ENCODE measurements at places on chromosomes 7 and 10.

DNA sequence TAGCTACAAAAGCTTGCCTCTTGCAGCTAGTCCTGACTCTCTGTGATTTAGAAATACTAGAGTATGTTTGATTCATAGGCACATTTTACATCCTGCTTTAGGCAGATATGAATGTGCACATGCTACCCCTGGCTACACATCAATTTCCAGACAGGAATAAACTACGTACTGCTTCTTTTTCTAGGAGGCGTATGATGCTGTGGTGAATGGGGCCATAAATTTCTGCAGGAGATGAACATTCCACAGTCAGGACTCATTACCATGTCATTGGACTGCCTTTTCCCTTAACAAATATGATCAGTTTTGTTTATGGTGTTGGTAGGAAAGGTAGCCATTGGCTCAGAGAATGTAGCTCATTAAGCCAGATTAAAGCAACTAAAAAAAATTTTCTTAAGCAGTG, 50.1 kb upstream of the IFRD1 start:
- no peak for DNase-seq

DNA sequence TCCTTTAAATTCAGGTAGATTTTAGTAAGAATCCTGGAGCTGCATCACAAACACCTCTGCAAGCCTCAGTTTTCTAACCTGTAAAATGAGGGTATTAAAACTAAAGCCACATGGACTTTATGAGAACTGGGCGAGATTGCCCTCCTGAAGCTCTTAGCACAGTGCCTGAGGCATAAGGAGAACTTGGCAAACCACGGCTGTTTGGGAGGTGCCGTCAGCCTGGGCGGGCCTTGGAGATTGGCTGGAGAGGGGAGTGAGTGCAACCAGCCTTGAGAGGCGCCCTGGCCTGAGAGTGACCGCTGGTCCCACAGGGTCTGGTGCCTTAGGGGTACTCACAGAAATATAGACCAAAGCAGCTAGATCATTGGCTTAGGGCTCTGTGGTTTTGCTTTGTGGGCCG, 5.4 kb upstream of the TNS3 start:
- DNase-seq = no peak

DNA sequence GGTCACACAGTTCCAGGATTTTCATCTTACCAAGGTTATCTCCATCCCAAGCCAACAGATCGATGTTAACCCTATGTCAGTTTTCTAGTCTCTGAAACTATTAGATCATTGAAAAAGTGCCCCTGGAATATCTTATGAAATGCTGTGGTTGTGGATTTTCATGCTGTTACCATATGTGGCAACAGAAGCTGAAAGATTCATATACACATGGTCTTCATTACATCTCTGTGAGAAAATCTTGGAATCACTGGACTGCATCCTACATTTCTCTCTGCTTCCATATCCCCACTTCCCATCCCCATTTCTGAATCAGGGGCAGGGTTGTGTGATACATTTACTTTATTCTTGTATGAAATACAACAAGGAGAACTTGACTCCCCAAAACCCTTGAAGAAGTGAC, 146.1 kb downstream of the SLC16A9 start:
- no peak for DNase-seq

DNA sequence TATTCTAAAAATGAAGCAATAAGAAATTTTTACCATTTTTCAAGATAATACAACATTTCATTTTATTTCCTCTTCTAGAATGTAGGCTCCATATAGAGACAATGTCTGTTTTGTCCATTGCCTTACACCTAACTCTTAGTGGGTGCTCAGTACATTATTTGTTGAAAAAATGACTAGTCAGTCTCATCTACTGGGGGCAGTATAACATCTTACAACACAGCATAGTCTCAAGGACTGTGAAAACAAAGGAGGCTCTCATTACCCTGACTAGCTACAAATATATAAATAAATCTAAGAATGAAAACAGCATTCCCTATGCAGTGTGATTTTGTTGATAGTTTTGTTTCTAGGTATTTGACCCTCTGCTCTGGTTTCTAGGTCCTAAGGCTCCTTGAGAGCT, 11.6 kb downstream of the CRPPA start:
- no peak for DNase-seq

DNA sequence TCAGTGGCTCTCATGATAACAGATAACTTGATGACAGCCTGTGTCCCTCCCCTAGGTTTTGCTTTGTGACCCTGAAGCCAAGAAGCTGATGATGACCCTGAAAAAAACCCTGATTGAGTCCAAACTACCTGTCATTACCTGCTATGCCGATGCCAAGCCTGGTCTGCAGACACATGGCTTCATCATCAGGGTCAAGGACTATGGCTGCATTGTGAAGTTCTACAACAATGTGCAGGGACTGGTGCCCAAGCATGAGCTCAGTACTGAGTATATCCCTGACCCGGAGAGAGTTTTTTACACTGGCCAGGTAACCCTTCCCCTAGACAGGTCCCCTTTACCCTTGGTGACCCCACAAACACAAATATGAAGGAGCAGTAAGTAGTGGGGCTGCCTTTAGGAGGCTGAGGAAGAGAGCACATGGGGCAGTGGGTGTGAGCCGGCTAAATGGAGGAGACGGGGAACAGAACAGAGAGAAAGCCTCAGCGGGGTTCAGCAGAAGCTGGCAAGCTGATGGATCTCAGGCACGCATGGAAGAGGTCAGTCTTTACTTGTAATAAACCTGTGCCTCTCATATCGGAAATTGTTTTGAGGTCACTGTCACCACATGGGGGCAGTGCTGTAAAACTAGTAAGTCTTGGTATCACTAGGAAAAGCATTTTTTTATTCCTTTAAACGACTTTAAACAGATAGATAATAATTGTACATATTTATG, 20.2 kb downstream of the PDCD11 start:
- DNase-seq = peak; percentile 43

GRCh38 chr7:24750441-24751055, 6.7 kb downstream of the GSDME start:
- DNase-seq = no peak

GRCh38 chr7:84256571-84256971, 62.0 kb upstream of the SEMA3A start:
- no peak for DNase-seq

GRCh38 chr10:123884907-123885381, 6.7 kb downstream of the CPXM2 start:
- DNase-seq = no peak

- no peak for DNase-seq
Observed at GRCh38 chr7:139242741-139243281, 11.8 kb downstream of the UBN2 start.

DNA sequence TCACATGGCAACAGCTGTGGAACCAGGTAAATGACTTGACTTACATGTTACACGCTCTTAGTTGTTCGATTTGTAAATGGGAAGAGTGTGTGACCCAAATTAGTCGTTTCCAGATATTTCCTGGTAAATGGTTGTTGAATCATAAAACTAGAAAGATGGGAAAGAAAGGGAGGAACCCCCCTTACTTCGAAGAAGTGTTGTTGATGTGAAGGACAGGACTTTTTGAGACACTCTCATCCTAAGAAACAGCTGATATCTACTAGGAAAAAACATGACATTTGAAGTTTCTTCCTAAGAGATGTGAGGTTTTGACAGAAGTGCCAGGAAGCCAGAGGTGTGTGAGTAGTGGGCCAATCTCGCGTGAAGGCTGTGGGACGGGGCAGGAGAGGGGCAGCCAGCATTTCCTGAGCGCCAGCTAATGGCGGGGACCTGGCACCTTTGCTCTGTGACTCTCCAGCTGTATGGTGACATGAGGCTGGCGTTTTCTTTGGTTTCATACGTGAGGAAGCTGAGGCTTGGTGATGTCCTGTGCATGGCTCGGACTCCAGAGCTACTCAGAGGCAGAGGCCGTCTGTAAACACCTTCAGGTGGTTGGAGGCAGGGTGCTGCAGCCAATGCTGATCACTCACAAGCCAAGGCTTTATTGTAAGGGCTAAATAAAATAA, 53.7 kb downstream of the IKZF1 start:
- DNase-seq = no peak

- DNase-seq = no peak
Observed at GRCh38 chr7:11831736-11832495, at the start of gene THSD7A. Gene THSD7A, minus strand, starts transcription at chr7:11832198. Its CDS starts 252 bp downstream, at chr7:11831946.

DNA sequence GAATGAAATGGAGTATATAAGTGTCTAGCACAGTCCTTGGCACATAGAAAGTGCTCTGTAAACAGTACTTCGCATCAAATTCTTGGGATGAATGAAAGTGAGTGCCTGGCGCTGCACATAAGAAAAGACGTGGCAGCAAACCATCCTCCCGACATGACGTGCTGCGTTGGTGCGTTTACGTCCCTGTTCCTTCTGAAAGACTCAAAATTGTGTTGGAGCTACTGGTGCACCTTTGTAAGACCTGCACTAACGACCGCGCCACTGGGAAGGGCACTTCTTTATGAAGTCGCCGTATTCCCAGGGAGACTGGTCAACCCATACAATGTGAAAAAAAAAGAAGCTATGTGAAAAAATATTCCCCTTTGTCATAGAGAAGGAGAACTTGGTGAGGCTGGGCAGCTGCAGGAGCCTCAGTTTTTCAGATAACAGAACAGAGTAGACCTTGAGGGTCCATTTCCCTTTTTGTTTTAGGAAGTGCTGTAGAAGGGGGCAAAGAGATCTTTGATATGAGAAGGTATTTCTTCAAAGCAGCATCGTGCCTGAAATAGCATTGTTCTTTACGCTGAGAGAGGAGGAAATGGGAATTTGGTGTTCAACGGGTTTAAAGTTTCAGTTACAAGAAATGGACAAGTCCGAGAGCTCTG, 91.7 kb downstream of the PTPRE start:
- DNase-seq = no peak

DNA sequence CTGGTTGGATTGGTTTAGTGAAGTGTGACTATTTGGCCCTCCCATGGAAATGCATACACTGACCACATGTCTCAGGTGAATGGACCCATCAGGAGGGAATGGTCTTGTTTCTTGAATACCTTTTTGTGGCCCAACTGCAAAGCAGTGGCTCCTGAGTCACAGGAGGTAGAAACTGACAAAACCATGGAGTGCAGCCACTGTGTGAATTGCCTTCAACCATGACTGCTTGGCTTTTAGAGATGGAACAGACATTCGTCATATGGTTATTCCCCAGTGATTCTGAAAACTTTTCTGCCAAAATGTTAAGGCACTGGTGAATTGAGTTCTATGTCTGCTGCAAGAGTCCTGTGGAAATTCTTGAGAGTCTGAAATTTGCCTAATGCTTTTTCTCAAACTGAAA, 64.7 kb downstream of the CDK14 start:
- no peak for DNase-seq

DNA sequence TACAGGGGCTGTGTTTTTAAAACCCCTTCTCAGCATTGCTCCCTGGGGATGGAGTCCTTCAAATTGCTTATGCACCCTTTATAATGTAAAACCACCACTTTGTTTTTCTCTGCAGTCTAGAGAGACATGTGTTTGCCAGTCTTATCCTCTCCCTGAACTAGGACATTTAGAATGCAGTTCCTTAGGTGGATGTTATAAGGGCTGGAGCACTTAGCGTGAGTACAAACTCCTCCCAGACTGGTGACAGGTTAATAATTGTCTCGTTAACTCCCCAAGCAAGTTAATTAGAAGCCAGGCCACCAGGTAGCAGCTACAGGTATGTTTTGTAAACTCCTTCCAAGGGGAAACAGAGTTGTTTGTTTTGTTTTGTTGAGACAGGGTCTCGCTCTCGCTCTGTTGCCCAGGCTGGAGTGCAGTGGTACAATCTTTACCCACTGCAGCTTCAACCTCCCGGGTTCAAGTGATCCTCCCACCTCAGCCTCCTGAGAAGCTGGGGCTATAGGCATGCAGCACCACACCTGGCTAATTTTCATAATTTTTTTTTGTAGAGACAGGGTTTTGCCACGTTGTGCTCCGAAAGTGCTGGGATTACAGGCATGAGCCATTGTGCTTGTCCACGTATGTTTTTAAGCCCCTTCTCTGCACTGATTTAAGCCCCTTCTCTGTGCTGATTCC, 100.2 kb downstream of the FAM107B start:
- DNase-seq = no peak

DNA sequence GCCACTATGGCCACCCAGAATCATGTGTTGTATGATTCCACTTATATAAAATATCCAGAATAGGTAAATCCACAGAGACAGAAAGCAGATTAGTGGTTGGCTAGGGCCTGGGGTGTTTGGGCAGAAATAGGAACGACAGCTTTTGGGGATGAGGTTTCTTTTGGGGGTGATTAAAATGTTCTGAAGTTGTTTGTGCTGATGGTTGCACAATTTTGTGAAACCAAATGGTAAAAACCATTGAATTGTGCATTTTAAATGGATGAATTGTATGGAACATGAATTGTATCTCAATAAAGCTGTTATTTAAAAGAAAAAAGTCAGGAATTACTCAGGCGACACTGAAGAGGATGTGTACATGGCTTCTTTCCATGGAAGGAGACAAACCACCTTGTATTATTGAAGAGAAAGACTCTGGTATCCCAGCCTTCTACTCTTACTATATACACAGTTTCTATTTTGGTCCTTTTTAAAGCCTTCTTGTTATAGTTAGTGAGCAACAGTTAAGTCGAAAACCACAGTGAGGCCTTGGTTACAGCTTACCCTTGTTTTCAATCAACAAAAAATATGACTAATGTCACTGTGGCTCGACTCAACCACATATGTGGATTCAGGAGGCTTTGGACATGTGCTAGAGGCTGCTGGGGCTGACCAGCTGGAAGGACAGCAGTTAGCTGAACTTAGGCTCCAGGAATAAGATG, 57.1 kb upstream of the KMT2E start:
- DNase-seq = peak; percentile 57

GRCh38 chr10:123529146-123529760, 136.9 kb upstream of the GPR26 start:
- no peak for DNase-seq

- DNase-seq = no peak
Observed at GRCh38 chr10:125023862-125024496, 82.1 kb downstream of the ZRANB1 start.

DNA sequence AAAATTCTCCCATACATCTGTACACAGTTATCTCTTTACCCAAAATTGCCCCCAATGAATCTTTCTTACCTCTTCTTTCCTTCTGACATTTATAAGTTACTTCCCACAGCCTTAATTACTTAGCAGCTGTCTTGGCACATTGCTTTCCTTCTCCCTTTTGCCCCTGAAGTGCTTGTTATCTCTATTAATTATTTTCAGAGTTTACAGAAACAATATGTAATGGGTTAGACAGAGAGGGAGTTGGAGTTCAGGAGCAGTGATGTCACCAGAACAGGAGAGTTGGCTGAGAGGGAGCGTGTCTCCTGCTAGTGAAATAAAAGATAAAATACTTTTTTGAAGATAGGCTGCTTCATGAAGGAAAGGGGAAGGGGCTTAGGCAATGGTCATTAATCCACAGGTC, 57.4 kb downstream of the ITGB8 start:
- DNase-seq = no peak

GRCh38 chr10:43606323-43607198, at the start of gene ZNF485:
Gene ZNF485, plus strand, starts transcription at chr10:43606438. Its CDS starts 613 bp downstream, at chr10:43607051.
- DNase-seq = peak; percentile 45

GRCh38 chr10:100008708-100009282, 952 bp downstream of the DNMBP start:
- DNase-seq = no peak

GRCh38 chr7:46725136-46725535, 804.1 kb upstream of the IGFBP3 start:
- no peak for DNase-seq
